Nephron progenitor cell (in vitro differentiated cells): ENCODE measurements at places on chromosomes 3 and 15.
A peak's percentile ranks its signal among the peaks of the same experiment; 100 is the strongest.

DNA sequence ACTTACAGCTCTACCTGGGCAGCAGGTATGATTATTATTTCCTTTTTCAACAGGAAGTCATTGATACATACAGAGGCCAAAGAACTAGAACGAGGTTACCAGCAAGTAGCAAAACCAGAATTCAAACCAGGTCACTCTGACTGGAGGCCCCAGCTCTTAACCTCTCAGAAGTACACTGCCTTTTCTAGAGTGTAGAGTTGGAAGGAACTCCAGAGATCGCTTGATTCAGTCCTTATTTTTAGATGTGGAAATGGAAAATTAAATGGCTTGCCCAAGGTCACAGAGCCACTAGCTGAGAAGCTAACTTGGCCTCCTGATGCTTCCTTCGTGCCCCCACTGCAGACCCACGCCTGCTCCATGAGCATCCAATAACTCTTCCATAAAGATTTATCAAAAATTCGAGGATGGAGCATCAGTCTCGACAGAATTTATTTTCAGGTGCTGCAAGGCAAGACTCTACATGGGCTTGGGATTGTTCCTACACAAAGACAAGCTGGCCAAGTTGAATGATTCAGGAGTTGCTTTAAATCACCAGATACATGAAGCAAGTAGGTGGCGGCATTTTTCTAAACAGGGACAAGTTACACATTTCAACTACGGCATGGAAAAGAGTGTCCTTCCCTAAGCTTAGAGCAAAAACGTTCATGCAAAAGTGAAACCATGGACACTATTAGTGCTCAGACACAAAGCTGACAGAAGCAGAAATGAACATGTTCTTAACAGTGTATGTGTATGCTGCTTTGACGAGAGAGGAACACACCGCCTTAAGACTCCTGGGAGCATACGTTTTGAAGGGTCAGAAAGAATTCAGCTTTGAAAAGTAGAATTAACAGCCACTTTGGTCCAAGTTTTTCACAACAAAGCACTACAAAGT is 235.7 kb downstream of the THRB start:
- DNase-seq: no peak

- no peak for DNase-seq
These were observed 44.0 kb upstream of the CGNL1 start for GRCh38 chr15:57332326-57332725.

- DNase-seq: peak; percentile 68
These were observed 19.9 kb downstream of the ITPR1 start for GRCh38 chr3:4512895-4513616.

DNA sequence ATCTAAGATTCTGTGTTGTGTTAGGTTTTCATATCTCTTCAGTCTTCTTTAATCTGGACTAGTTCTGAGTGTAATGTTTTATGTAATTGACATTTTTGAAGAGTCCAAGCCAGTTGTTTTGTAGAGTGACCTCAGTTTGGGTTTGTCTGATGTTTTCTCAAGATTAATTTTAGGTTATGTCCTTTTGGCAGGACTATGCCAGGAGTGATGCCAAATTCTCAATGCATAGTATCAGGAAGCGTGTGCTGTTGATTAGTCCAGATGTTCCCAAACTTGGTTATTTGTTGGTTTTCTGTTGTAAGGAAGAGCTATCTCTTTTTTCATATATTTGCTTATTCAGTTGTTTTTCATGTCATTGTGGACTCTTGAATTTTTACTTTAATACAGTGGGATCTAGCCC is 32.6 kb downstream of the NMD3 start:
- DNase-seq: no peak

DNA sequence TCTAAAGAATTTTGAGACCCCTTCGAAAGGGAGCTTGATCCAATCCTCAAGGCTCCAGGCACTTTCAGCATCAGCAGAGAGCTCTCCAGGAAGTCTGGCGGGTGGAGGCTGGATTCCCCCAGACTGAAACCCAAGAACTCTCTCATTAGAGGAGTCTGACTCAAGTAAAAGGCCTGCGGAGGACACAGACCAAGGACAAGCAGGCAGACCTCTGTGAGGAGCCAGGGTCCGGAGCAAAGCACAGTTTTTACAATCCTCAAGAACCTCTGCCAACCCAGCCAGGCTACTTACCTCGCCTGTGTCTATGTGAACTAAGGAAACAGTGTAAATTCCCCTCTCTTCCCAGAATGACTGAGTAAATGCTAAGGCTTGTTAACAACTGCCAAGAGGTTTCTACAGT is 86.2 kb downstream of the FBN1 start:
- peak; percentile 31 for DNase-seq

GRCh38 chr15:80915472-80915871 is 74.1 kb downstream of the MESD start:
- DNase-seq: no peak

GRCh38 chr3:141050576-141051442 is at the start of gene SPSB4:
Gene SPSB4, plus strand, starts transcription at chr3:141051347. Its CDS starts 14,758 bp downstream, at chr3:141066105.
- DNase-seq: peak; percentile 92

DNA sequence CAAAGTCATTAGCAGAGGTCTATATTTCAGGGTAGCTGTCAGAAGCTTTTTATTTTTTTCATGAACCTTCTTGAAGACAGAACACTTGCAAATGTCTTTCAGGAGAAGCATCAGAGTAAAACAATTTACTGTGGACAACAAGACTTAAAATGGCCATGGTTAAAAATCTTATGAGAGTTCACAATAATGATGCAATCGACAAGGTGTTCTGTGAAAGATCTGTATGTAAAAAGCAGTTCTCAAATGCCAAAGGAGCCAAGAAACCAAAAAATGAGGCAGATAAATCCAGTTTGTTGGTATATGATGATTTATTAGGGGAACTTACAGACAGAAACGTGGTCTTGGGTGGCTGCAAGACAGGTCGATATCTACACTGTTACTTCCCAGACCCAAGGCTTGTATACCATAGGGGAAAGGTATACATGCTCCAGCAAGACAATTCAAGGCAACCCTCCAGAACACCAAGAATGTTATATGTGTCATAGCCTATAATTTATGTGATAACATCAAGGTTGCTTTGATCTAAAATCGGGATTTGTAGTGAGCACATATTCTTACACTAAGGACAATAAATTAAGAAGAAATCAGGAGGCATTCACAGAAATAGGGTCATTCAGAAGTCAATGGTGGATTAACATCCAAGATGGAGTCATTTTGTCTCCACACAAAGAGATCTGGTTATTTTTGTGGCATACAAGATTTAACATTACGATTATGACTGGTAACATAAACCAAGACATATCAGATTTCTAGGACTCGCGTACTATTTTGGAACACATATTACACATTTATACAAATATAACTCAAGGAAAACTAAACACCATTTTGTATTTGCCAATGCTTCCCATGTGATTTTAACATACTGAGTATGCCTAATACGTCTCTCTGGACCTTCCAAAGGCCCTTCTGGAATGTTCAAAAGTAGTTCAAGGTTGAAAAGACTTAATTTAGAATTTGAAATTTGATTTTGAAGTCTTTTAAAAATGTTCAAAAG is 316.4 kb downstream of the THSD4 start:
- no peak for DNase-seq

DNA sequence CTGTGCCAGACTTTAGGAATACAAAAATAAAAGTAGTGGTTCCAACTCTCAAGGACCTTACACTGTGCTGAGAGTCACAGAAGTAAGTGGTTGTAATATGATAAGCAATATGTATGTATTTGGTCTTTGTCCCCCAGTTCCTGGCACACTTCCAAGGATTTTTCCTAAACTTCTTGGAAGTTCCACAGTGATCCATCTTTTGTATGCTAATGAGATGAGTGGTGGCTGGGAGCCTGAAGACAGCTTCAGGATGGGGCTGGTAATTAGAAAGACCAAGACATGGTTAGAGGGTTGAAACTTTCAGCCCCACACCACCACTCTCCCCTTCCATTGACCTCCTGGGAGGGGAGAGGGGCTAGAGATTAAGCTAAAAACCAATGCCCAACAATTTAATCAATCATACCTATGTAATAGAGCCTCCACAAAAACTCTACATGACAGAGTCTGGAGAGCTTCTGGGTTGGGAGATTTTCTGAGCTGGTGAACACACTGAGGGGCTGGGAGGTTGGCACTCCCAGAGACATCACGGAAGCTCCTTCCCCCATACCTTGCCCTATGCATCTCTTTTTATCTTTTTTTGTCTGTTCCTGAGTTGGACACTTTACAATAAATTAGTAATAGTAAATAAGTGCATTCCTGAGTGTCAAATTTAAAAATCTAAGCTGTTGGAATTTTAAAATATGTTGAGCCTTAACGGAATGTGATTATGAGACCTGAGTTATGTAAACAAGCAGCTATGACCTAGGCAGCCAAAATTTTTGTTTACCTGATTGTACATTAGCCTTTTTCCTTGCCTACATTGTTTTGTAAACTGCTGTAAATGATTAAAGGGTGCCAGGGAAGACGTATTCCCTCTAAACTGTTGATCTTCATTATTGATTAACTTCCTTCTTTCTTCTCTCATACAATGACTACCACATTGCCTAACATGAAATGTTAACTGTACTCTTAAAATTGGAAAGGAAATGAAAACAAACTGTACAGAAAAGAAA is 24.3 kb downstream of the CD200R1L start:
- DNase-seq: no peak

- DNase-seq: no peak
These were observed 451 bp downstream of the CCR5AS start for GRCh38 chr3:46406443-46406787.

GRCh38 chr3:20846832-20847231 is 660.8 kb upstream of the SGO1 start:
- DNase-seq: no peak

DNA sequence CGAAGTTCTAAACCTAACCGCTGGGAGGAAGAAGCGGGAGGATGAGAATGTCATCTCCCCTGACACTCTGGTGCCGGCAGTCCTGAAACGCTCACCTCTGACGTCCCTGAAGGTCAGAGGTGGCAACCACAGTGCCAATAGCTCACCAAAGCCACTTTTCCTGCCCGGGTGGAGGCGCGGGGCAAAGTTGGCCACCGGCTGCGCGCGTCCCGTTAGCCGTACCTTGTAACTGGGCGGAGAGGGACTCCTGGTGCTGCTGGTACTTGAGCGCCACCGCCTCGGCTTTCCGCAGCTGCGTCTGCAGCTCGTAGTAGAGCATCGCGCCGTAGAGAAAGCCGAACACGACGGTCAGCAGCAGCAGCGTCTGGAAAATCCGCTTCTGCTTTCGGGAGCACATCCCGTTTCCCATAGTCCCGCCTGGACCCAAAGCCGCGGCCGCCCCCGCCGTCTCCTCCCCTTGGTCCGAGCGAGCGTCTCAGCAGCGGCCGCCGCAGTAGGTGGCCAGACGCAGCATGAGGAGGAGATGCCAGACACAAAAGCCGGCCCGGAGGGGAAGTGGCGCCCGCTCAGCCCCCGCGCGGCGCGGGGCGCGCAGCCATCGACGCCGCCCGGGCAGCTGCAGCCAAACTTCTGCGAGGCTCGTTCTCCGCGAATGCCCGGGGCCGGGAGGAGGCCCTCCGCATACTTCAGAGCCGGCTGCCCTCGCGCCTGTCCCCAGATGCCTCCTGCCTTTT is 680 bp downstream of the GOLIM4 start:
- peak; percentile 65 for DNase-seq

GRCh38 chr3:116444819-116445310 is 422 bp downstream of the LSAMP start:
- DNase-seq: peak; percentile 42

DNA sequence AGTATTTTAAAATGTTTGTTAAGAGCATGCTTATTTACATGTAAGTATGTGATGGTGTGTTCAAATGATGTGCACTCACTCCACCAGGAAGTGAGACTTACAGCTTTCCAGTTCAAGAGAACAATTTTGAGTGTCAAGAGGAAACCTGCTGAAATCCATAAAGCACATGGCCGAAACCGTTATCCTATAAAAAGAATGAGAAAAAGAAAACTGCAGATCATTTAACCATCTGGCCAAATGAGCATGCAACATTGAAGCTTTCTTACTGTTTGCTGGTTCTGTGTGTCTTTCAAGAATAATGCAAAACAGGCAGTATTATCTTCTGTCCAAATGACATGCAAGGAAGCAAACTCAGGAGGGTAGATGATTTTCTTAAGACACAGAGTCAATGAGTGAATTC is 26.3 kb downstream of the GABRR3 start:
- no peak for DNase-seq

- DNase-seq: no peak
These were observed 40.2 kb upstream of the IDH2 start for GRCh38 chr15:90142216-90143165.

- DNase-seq: no peak
These were observed 143.8 kb downstream of the NEO1 start for GRCh38 chr15:73196113-73196512.

DNA sequence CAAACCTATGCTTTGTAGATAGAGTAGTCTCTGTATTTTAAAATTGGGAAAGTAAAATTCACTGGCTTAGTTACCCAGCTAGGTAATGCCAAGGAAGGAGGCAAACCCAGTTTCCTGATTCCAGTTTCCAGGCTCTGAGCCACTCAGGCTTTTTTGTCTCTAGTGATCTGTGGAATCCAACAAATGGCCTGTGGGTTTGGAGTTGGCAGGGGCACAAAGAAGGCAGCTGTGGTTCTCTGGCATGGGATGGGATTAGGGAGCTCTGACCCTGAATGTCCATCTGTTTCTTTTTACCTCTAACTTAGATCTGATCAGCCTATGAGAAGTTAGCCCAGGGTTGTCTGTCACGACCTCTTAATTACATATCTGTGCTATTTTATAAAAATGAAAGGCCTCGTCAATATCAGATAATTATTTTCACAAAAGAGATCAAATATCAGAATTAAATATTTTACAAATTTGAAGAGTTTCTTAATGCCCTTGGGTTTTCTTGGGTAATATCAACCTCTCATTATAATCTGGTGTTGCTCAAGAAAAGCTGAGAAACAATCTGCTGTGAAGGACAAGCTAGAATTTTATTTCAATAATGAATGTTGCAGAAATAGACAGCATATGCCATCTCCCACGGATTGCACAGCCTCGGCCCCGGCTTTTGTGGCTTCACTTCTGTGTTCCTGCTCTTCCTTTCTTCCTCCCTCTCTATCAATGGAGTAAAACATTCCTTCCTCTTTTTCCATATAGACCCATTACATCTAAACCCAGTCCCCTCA is 63.7 kb upstream of the DAZL start:
- DNase-seq: no peak

DNA sequence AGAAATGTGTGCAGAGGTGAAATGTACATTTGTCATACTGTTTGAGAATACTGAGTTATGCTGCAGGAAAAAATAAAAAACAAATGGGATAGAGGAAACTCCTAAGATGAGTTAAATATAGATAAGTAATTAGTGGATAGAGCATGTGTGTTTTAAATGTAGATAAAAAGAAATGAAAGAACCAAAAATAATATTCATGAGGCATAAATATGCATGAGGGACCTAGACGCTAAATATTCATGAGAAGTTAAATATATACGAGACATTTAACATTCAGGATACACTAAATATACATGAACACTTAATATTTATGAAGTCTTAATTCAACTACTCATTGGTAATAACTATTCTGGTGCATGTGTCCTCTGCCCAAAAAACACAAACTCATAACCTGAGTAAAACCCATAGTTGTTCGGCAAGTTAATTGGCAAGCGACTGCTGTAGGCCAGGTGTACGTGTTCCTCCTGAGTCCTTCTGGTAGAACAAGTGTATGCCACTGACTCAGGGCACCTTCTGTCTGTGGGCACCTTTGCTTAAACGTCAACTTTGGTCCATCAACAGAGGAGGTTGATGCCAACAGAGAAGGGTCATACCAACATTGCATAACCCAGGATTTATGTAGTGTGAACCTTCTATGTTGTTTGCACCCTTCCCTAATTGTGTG is 24.5 kb upstream of the DENND6A start:
- DNase-seq: no peak

- DNase-seq: no peak
These were observed 53.4 kb upstream of the C15orf39 start for GRCh38 chr15:75148280-75148679.

GRCh38 chr3:152349392-152349791 is 80.7 kb downstream of the MBNL1 start:
- no peak for DNase-seq

GRCh38 chr3:184651904-184652303 is 60.0 kb downstream of the MAGEF1 start:
- no peak for DNase-seq
